OCI-M1 (cell line): ENCODE measurements at places on chromosomes 7 and 10.

DNA sequence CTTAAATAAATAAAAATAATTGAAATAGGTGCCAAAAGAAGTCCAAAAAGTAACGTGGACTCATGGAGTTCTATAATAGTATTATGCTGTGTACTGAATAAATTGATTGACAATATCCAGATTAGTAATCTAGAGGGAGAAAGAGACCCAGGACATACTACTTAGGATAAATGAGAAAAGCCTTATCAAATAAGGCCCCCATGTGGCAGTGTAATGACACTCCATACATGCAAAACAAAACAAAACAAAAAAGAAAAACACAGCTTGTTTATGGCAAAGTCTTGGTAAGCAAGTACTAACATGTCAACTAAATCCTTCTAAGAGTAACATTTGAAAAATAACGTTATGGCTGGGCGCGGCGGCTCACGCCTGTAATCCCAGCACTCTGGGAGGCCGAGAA lies 3.6 kb upstream of the RUNDC3B start:
- peak; percentile 74 for DNase-seq

DNA sequence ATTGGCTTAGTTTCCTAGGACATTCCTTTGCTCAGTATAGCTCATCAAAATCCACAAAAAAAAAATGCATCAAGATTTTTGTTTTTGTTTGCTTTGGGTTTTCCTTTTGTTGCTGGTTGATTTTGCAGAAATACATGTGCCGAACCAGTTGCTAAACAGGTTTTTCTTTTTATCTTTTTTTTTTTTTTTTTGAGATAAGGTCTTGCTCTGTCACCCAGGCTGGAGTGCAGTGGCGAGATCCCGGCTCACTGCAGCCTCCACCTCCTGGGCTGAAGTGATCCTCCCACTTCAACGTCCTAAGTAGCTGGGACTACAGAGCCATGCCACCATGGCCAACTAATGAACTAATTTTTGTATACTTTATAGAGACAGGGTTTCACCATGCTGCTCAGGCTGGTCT lies 8.3 kb downstream of the CSTF2T start:
- DNase-seq = peak; percentile 58

- DNase-seq = peak; percentile 12
Observed at GRCh38 chr10:14032406-14032998, 298.2 kb downstream of the FRMD4A start.

DNA sequence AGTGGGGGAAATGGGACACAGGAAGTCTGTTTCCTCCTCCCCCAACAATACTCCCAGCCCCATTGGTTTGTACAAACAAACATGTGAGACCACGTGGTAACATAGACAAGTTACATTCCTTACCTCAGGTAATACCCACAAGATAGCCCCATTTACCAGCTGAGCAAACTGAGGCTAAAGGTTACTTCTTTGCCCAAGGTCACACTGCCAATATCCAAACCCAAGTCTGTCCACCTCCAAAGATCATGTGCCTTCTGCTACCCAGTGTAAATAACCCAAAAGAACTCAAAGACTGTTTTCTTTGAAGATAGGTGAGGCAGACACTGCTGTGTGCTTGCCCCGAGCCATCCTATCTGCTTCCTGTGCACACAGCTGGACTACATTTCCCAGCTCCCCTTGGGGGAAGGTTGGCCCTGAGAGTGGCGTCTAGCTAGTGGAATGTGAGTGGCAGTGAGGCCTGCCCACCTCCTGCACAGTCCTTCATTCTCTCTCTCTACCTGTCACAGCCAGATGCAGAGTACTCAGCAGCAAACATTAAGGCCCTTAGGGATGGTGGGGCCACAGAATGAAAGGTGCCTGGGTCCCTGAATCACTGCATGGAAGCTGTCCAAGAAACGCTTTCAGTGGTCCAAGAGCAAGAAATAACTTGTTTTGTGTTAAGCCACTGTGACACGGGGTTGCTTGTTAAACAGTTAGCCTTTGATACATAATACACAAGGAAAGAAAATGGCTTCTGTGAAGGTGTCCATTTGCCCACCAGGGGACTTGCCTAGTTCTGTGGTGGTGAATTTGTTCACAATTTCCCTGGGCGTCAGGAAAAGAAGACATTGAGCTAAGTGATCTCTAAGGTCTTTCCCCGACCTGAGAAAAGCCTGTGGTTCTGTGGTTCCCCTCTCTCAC lies 257.7 kb upstream of the NFE2L3 start:
- no peak for DNase-seq

DNA sequence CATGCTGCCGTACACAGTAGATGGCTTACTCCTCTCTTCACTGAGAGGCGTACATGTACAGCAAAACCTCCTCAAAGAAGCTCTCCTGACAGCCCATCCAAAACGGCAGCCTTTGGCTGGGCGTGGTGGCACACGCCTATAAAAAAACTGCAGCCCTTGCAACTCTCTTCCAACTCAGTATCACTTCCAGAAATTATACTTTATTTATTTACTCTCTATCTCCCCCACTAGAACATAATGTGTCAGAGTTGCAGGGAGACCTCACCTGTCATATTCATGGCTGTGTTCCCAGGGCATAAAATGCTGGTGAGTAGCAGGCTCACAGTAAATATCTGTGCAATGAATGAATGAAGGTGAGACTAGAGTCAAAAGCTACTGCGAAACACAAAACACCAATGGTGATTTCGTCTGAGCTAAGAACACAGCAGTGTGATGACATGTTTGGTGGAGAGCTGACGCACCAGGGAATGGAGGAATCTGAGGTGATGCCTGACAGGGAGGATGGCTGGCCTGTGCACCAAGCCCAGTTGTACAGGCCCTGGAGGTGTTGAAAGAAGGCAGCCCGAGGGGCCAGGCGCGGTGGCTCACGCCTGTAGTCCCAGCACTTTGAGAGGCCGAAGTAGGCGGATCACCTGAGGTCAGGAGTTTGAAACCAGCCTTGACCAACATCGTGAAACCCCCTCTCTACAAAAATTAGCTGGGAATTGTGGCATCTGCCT lies 55.3 kb downstream of the COBL start:
- DNase-seq = no peak

- DNase-seq = peak; percentile 46
Observed at GRCh38 chr7:19520392-19520791, 188.4 kb downstream of the POLR1F start.

- DNase-seq = peak; percentile 24
Observed at GRCh38 chr7:30173058-30173897, 38.5 kb downstream of the MTURN start.

GRCh38 chr7:50307368-50308032 lies 3.0 kb downstream of the IKZF1 start:
- DNase-seq = peak; percentile 79

- no peak for DNase-seq
Observed at GRCh38 chr7:853366-854117, 21.3 kb downstream of the SUN1 start.

DNA sequence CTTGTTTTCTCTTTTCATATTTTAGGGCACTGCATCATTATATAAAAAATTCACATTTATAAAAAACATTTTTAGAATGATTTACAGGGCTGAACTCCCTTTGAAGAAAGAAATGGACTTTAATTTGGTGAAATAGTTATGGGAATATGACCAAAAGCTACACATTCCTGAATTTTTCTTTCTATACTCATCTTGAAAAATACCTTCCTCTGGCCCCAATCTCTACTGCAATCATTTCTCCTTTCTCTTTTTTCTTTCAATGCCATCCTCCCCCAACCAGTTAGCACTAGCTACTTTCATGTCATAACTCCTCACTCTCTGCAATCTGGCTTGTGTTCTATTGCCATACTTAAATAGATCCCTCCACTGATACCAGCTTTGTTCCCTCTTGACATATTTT lies 6.2 kb downstream of the WNT8B start:
- DNase-seq = no peak
